ENCODE measurements at places on chromosomes 6 and 20. TPM values are rescaled to one million over a fixed set of nuclear protein-coding genes. Genes with fewer than 3 reads are reported as not detected.

- DNase-seq: no peak
- no peak overlapping the region for H3K27ac ChIP-seq
- no peaks in the 10 kb centered on the region for H3K36me3 ChIP-seq
These were observed 9.6 kb upstream of the SLC2A10 start for GRCh38 chr20:46699651-46700359.

- no peak overlapping the region for H3K4me3 ChIP-seq
- no peaks in the 10 kb centered on the region for H3K36me3 ChIP-seq
- no peaks in the 10 kb centered on the region for H3K27me3 ChIP-seq
- DNase-seq: no peak
These were observed 33.6 kb upstream of the NOP56 start for GRCh38 chr20:2618815-2619214.

- H3K36me3 ChIP-seq: no peaks in the 10 kb centered on the region
- no peak overlapping the region for H3K27ac ChIP-seq
- H3K4me1 ChIP-seq: no peaks in the 10 kb centered on the region
These were observed 67.2 kb upstream of the TBC1D7 start for GRCh38 chr6:13395272-13396237.

DNA sequence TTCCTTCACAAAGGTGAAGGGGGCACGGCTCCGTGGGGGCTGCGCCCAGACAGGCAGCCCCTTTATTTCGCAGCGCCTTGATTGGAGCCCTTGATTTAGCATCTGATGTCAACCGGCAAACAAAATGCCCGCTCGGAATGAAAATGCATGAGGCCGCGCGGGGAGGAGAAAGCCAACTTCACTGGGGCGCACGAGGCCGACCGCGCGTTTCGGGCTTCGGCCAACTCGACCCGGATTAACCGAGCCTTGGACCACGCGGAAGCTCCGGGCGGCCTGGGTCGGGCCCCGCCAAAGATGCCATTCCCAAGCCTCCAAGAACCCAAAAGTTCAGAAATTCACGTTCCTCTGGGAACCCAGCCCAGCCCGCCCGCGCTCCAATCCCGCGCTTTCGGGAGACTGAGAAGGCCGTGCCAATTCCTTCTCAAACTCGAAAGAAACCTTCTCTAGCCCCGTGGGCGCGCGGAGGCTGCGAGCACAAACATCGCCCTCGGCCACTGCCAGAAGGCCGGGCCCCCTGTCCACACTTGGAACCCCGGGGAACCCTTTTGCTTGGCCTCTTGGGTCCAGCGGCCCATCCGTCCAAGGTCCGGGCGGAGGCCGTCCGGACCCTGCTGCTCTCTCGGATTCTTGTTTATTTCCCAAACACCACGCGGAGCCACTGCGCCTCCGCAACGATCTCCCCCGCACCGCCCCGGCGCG is 879 bp upstream of the INSM1 start:
- no peaks in the 10 kb centered on the region for H3K27me3 ChIP-seq
- H3K36me3 ChIP-seq: no peaks in the 10 kb centered on the region
- H3K4me3 ChIP-seq: no peak overlapping the region
- no peak for DNase-seq
- no peaks in the 10 kb centered on the region for H3K4me1 ChIP-seq

The RFX6 gene
- total RNA-seq: not detected

The ZSWIM3 gene
- total RNA-seq: 6.7 TPM

The CHMP4B gene
- 53.0 TPM for total RNA-seq

Measured in CD4-positive, alpha-beta memory T cell (primary cell).